ENCODE measurements at places on chromosomes 16 and 17.

DNA sequence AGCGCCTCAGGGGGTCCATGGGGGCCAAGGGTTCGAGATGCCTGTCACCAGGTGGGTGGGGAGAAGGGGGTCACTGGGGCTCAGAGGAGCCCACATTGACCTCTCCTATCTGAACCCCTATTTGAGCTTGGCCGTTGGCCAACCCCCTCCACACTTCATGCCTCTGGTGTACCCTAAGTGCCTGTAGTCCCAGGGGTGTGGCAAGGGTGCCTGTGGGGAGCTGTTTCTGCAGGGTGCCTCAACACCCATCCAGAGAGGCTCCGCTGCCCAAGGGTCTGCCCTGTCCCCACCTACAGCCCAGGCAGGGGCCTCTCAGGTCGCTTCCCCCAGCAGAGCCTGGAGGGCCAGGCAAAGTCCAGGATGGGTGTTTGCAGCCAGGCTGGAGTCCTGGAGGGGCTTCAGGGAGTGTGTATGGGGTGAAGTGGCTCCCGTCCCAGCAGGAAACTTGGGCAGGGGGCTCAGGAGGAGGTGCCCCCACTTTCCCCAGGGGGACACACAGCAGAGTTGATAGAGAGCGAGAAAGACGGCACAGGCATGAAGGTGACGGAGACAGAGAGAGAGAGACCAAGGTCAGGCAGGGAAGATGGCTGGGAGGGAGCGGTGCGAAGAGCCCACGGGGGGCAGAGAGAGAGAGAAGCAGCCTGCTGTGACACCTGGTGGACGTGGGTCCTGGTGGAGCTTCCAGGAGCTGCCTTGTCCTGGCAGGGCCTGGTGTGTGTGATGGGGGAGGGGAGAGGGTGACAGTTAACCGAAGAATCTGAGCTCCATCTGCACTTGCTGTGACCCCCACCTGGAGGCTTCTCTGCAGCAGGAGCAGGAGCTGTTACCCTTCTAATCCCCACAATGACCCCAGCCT is at the start of gene SEPTIN12:
Gene SEPTIN12 (minus strand): TSS at position 719 of the 856 bp plus-strand sequence. CDS start 700 bp downstream, at position 19.
- DNase-seq: no peak

GRCh38 chr17:16488186-16488967 is 3.6 kb downstream of the LRRC75A start:
- no peak for DNase-seq

DNA sequence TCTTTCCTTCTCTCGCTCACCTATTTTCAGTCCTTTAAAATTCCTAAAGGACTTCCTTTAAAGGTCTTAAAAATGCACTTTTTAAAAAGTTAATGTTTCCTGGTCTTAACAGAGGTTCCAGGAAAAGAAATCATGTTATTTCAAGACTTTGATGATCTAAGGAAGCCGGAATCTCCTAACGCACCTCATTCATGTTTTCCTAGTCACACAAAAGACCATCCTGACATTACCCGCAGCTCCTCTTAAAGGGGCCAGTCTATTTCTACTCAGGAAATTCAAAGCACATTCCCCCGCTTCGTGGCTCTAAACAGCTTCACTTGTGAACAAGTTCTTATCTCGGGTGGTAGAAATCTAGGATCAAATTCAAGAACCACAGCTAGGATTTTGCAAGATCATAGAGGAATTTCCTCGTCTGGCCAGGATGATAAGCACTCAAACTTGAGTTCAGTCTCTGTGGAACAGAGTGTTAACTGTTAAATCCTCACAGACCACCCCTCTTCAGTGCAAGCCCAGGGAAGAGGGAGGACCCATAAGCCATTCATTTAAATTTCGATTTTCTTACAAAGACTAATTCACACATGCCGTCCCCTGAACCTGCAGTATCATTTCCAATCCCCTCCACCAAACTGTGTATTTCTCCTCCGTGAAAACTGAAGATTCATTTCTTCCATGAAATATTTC is 137.1 kb upstream of the AXIN2 start:
- DNase-seq: no peak

- DNase-seq: no peak
Observed at GRCh38 chr16:30368122-30368791, 2.0 kb downstream of the TBC1D10B start.

DNA sequence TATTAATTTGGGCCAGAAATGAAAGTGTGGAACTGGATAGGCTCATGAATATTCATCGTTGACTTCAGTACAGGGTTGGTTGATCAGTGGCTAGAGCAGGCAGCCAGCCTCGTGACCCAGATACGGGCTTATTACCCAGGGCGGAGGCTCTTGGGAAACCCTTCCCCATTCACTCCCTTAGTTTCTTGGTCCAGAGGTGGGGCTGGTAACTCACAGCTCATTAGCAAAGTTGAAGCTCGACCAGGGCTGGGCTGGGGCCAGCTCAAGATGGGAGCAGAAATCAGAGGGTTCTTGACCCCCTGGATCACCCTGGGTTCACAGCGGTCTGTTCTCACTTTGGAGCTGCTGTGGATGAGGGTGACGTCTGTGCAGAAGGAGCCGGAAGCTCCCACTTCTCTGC is 44.6 kb upstream of the GSE1 start:
- no peak for DNase-seq

GRCh38 chr16:10851512-10851911 is 25.5 kb upstream of the CIITA start:
- DNase-seq: no peak

- DNase-seq: no peak
Observed at GRCh38 chr17:49928837-49929475, 40.0 kb upstream of the DLX4 start.

GRCh38 chr16:19753815-19754643 is 36.0 kb downstream of the IQCK start:
- DNase-seq: no peak

GRCh38 chr17:34290586-34290985 is 5.0 kb downstream of the CCL11 start:
- DNase-seq: no peak

GRCh38 chr17:37779554-37779953 is 34.7 kb upstream of the HNF1B start:
- no peak for DNase-seq

GRCh38 chr17:37512442-37513068 is 22.9 kb downstream of the DUSP14 start:
- no peak for DNase-seq

DNA sequence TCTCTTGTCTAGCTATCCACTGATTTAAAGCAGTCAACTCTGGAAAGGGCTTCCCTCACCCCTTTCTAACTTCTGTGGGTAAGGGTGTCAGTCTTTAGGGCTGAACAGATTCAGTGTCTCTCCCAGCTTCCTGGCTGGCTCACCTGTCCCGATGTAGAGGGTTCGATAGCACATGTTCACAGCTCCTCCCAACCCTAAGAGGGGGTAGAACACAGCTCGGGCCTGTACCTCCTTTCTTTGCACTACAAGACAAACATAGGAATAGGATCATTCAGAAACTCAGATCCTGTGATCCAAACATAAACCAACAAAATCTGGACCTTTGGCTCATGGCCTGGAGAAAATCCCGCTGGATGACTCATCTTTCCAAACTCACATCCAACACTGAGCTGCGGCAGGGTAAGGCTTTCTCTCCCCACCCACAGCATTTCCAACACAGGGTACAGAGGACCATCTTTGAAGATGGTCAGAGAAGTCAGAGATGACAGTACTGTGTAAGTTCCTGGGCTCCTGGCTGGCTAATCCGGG is 5.8 kb upstream of the DHRS13 start:
- no peak for DNase-seq

DNA sequence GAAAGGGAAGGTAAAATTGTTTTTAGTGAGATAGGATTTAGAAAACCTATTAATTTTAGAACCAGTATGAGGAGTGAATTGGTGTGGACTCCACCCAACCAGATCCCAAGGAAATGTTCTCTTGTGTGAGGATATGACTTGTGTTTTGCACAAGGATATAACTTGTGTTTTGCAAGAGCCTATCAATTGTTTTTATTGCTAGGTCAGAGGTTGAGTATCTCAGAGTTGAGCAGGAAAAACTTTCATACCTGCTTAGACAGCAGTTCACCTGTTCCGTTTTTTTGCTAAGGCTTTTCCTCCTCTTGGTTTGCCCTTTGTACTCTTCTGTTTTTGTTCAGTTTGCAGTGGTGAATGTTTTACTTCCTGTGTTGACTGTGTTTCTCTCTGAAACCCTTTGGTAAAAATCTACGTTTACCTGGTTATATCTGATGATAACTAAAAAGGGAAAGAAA is 5.1 kb downstream of the NBR1 start:
- DNase-seq: no peak

Data from cortex of kidney (tissue), 1 donor.